Neural progenitor cell (in vitro differentiated cells): ENCODE measurements at places on chromosomes 6 and 20. TPM values are rescaled to one million over a fixed set of nuclear protein-coding genes. Genes with fewer than 3 reads are reported as not detected.

DNA sequence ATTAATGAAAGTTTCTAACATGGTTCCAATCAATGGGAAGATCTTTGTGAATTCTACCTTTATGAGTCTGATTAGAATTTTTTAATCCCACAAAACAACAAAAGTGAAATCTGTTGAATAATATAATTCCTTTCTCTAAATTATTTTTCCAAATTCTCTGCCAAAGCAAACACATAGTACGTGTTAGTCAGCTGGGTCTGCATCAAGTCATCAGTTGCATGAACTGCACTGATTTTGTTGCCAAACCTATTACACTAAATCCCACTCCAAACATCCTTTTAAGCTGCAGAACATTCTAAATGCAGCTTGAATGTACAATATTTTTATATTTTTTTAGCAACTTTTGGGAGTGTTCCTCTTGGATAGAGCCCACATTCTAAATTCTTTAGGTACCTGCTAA lies 199.0 kb upstream of the HSF2 start:
- DNase-seq: no peak

- DNase-seq: no peak
Observed at GRCh38 chr6:109759098-109759955, 68.2 kb downstream of the FIG4 start.

GRCh38 chr6:101397199-101397598 lies 3.7 kb downstream of the GRIK2 start:
- peak; percentile 67 for DNase-seq

DNA sequence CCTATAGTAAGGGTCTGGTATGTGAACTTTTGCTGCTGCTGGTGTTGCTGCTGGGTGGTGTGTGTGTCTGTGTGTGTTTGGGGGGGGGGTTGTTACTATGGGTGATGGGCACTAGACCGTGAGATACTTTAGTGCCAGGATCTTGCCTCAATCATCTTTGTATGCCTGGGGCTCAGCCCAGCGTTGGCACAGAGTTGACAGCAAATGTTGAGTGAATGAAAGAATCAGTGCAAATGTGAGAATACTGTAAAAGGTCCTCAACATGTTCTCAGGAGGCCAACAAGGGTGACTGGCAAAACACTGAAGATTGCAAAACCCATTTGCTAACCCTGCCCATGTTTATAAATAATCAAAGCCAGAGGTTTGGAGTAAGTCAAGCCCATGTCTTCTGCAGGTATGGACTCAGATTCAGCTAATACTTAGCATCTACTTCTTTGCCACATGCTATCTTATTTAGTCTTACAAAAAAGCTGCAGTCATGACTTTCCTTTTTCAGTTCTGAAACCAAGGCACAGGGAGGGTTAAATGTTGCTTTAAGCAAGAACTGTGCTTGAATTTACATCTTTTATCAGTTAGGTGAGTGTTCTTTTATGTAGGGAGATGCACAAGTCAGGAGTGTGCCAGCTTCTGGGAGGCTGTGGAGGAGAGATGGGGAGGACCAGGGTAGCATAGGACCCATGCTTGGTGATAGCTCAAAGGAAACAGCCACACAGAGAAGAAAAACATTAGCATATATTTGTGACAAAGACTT lies 125.3 kb upstream of the SPACA1 start:
- no peak for DNase-seq

- DNase-seq: no peak
Observed at GRCh38 chr6:63600136-63600535, 27.9 kb downstream of the LOC128125822 start.

GRCh38 chr6:69668916-69669315 lies 127.9 kb downstream of the LMBRD1 start:
- no peak for DNase-seq

The RFX6 gene
- not detected in 2 replicates for total RNA-seq

The PSORS1C1 gene
- not detected in 2 replicates for total RNA-seq

DNA sequence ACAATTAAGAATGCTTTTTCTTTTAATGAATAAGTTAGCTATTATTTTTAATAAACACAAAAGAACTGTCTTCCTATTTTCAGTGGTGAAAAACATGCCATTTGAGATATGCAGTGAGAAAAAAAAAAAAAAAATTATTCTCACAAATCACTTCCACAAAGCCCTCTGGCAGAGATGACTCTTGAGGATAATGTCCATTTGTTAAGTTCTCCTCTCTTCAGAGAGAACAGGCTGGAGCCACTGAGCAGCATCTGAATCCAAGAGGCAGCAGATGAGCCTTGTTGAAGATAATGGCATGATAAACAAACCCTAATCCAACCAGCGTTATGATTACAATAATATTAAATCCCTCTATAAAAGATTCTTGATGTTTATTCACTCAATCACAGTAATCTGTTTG lies 105.0 kb downstream of the PTPRK start:
- DNase-seq: no peak

The SLA2 gene
- 0.21 and 0.50 TPM in 2 replicates for total RNA-seq

DNA sequence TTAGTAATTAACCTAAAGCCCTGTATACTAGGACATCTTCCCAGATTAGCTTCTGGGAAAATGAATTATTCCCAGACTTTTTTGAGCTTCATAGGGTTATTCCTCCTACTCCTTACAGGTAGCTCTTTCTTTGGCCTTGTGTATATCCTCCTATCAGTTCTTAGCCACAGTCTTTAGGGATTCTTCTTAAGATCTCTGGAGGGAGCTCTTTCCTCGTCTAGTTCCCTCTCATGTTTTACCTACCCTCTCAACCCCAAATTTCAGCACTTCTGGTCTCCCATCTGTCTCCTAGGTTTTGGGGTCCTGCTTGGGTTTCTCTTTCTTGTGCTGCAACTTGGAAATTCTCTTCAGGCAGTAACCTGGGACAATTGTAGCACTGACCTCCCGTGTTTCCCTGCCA lies 46.4 kb upstream of the SLC35B3 start:
- DNase-seq: peak; percentile 36

The POM121L2 gene
- total RNA-seq: not detected in 2 replicates

The HNF4A gene
- 0.68 and 1.6 TPM in 2 replicates for total RNA-seq

The RIMS4 gene
- total RNA-seq: 5.3 and 7.8 TPM in 2 replicates

GRCh38 chr20:1671891-1672669 lies 14.5 kb upstream of the SIRPG start:
- DNase-seq: no peak

The ETV7 gene
- total RNA-seq: 0.09 and 0.11 TPM in 2 replicates

The SDHAF4 gene
- 56.4 and 98.2 TPM in 2 replicates for total RNA-seq
